ENCODE measurements at places on chromosomes 13 and 19.

- peak; percentile 87 for DNase-seq
These were observed 6.6 kb downstream of the EML2 start for GRCh38 chr19:45632468-45633196.

DNA sequence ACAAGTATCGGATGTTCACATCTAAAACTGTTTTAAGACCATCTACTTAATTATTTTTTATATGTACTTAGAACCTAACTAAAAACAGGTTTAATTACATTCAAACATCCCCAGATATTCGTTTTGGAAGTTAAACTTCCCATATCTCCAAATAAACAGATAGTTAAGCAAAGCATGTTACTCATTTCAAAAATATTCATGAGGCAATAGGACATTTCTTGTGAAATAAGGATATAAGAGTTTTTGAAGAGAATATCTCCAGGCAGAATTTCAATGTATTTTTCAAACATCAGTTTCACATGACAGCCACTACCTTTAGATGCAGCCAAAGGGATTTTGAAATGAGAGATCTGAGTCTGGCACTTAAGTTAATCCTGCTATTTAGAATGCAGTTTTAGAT is 697.5 kb downstream of the SLITRK1 start:
- no peak for DNase-seq

DNA sequence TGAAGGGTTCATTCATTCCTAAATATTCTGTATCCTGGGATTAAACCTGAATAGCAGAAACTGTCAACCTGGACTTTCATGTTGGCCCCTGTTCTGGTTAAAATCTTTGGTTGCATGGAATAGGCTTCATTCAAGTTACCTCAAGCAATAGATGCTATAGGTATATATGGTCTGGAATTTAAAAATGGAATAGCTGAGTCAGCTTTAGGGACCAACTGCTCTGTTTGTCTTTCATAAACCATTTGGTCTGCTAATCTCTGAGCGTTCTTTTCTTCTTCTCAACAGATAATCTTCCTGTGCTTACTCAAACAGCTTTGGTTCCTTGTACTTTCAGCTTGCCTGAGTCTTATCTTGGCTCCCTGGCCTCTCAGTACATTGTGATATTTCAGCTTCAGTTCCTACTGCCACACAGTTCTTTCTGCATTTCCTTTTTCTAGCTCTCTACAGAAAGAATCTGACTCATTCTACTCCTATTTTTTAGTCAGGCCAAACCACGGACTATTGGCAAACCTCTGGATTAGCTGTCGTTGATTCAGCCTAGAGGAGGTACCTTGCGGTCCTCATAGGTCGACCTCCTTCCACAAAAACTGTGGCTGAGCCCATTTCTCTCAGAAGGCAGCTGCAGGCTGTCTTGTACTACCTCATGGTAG is 35.9 kb upstream of the MAB21L1 start:
- DNase-seq, result no peak

GRCh38 chr19:1351381-1351851 is 32.3 kb upstream of the NDUFS7 start:
- DNase-seq, result no peak

DNA sequence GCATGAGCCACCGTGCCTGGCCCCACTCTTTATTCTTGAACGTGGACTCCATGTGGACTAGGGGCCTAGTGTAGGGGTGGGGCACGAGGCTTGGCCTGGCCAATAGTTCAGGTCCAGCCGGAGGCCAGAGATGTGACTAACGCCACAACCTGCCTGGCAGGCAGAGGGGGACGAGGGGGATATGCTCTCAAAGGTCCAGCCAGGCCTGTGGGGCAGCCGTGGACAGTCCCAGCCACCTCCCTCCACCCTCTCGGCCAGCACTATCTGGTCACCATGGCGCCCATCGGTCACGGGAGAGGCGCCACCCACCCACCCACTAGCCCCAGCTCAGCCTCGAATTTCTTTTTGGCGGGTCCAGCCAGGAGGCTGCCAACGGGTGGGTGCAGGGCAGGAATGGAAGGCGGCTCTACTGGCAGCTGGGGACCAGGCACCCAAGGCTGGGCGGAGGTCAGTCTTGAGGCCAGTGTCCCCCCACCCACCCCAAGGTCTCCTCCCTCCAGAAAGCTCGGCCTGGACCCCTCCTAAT is 2.2 kb upstream of the CERS1 start:
- no peak for DNase-seq

DNA sequence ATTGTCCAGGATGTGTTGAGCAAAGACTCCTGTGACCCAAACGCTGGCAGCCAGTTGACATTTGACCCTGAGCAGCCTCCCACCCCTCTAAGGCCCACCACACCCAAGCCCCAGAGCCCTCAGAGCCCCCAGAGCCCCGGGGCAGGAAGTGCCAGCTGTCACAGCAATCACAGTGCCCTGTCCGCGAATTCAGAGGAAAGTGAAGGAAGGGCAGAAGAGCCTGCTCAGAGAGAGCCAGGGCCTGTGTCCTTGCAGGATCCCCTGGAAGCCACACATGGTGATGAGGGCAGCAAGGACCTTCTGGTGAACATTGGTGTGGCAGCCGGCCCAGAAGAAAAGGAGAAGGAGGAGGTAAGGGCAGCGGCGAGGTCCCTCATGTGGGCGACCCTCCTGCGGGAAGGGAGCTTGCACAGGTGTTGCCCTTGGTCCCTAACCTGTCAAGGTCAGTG is 63.7 kb downstream of the SPATA13 start:
- DNase-seq, result no peak

DNA sequence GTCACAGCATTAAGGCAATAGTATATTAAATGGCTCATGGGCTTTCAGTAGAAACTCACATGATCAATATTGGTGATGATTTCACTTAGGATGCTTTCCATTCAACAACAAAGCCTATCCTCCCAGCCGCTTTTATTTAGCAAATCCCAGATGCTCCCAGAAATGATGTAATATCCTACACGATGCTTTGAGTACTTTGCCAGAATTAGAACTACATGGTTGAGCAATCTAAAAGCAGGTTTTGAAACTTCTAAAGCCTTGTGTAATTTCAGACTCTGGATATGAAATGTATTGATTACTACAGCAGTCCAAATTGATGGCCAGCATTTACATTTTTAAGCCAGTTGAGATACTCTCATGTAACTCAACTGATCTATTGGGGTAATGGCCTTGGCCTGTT is 13.6 kb downstream of the DLEU7 start:
- no peak for DNase-seq

DNA sequence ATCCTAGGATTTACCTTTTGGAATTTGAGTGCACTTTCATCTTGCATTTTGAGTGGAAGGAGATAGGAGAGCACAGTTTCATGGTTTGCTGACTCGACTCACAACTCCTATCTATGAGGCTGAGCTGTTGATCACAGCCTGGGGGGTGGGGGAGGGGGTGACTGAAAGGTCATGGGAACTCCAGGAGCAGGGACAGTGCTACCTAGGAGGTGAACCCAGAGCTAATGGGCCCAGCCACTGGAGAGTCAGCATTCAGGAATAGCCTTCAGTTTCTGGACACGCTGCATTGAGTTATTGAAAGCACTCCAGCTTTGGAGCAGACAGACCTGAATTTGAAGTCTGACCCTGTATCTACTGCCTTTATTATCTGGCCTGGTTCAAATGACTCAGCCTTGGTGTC is 339.9 kb downstream of the SLC7A1 start:
- DNase-seq, result no peak

DNA sequence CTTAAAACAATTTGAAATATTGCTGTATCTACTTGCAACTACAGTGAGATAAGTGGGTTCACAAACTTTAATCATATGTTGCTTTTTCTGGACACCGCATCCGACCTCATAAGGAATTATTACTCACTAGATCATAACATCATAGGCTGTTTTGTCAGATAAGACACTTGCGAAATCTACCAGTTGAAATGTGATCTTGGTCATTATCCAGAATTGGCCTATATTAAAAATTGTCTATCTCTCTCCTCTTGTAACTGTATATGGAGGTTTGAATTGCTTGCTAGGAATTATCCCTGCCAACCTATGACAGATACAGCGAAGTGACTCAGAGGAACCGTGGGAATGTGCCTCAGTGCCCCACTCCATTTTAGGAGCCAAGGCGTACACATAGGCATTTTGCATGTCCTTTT is 117.0 kb upstream of the POSTN start:
- DNase-seq, result no peak

DNA sequence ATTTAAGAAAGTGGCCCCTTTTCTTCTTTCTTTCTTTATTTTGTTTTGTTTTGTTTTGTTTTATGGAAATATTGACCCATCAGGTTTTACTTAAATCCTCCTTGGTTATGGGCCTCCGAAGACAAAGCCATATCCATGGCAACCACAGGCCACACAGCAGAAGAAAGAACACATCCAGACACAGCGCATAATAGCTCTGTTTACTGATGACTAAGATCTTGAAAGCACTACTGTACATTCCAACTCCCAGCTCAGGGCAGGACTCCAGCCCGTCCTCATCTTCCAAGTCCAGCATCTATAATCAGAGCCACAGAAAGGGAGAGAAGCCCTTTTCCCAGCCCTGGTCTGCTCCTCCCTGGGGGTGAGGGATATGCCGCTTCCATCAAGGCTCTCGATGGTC is 84.3 kb downstream of the NUFIP1 start:
- no peak for DNase-seq

GRCh38 chr13:94168783-94169453 is 310.6 kb downstream of the DCT start:
- no peak for DNase-seq

DNA sequence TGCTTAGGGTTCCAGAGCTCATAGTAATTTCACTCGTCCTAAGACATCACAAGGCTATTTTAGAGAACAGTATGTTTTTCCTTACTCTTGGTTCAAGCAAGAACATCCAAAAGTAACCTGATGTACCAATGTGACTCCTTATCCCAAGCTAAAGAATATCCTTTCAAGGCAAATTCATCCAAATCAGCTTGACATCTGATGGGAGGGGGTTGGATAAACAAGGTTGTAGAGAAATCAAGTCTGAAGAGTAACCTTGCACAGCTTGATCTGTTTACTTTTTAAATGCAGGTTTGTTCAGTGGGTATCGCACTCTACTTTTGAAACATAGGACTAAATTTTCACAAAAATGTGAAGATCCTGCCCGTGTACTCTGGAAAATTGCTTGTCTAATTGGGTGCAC is 201.2 kb downstream of the GGACT start:
- DNase-seq, result no peak

GRCh38 chr13:110018009-110018408 is 231.6 kb upstream of the IRS2 start:
- no peak for DNase-seq

- DNase-seq, result no peak
These were observed 18.8 kb downstream of the SACS start for GRCh38 chr13:23414682-23415081.

Data from NCI-H1105 treated with DMSO at 0.1 percent for 48 hours (cell line).